Psoas muscle (tissue), 8 donors: ENCODE measurements at places on chromosomes 2 and 18. TPM values are rescaled to one million over a fixed set of nuclear protein-coding genes. Genes with fewer than 3 reads are reported as not detected.

The SERPINB4 gene
- not detected for total RNA-seq

The ZNF516 gene
- 20.3 TPM for total RNA-seq

The CD8B gene
- not detected for total RNA-seq

The SIGLEC15 gene
- not detected for total RNA-seq

DNA sequence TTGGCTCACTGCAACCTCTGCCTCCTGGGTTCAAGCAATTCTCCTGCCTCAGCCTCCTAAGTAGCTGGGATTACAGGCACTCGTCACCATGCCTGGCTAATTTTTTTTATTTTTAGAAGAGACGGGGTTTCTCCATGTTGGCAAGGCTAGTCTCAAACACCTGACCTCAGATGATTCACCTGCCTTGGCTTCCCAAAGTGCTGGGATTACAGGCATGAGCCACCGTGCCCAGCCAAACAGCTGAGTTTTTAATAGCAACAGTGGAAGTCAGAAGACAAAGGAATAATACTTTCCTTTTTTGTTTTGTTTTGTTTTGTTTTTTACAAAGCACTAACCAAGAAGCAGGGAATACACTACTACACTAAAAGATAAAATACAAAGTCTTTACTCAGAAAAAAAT is 16.9 kb downstream of the GPR75 start:
- DNase-seq = no peak
- no peak overlapping the region for H3K4me3 ChIP-seq
- H3K36me3 ChIP-seq = peaks cover 2% of the 10 kb centered on the region
- H3K27ac ChIP-seq = no peak overlapping the region
- H3K4me1 ChIP-seq = peaks cover 8% of the 10 kb centered on the region

- no peaks in the 10 kb centered on the region for H3K36me3 ChIP-seq
- no peak overlapping the region for H3K27ac ChIP-seq
- peaks cover 23% of the 10 kb centered on the region for H3K4me1 ChIP-seq
- DNase-seq = no peak
- H3K4me3 ChIP-seq = no peak overlapping the region
Observed at GRCh38 chr18:48996901-48997463, 46.2 kb upstream of the SMAD7 start.

DNA sequence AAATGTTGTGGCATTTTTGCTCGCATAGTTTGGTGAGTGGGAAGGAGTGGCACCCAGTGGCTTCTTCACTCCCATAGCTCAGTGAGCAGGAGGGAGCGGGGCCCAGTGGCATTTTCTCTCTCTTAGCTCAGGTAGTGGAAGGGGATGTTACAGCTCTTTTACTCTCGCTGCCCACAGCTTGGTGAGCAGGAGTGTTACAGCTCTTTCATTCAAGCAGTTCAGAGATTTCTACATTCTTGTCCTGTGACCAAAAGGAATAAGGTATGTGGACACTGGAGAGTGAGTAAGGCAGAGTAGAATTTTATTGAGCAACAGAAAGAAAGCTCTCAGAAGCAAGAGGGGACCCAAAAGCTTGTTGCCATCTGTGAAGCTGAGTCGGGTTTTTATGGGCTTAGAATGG is 192.4 kb downstream of the SPAG16 start:
- H3K27ac ChIP-seq = no peak overlapping the region
- H3K36me3 ChIP-seq = no peaks in the 10 kb centered on the region
- H3K4me3 ChIP-seq = no peak overlapping the region
- no peak for DNase-seq
- H3K27me3 ChIP-seq = no peaks in the 10 kb centered on the region
- H3K4me1 ChIP-seq = no peaks in the 10 kb centered on the region

GRCh38 chr2:195769975-195770374 is 112.9 kb downstream of the SLC39A10 start:
- H3K36me3 ChIP-seq = no peaks in the 10 kb centered on the region
- no peak overlapping the region for H3K4me3 ChIP-seq
- H3K27ac ChIP-seq = no peak overlapping the region
- H3K4me1 ChIP-seq = no peaks in the 10 kb centered on the region
- no peaks in the 10 kb centered on the region for H3K27me3 ChIP-seq

DNA sequence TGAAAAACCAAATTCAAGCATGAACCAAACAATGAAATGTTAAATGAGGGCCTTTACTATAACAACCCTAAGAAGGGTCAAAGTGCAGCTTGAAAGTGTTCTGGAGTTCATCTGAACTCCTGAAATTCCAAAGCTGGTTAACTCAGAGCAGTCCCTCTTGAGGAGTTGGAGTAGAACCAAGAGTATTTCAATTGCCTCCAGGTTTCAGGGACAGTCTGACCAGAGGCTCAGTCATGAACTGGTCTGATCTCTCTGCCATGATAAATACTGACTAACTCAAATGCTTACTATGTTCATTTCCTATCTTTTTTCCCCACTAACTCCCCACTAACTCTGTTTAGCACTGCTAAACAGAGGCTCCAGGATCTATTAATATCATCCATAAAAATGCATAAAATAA is 2.7 kb downstream of the STARD7 start:
- peak overlapping the region; percentile 96 for H3K4me3 ChIP-seq
- H3K27me3 ChIP-seq = no peaks in the 10 kb centered on the region
- H3K36me3 ChIP-seq = no peaks in the 10 kb centered on the region
- H3K27ac ChIP-seq = peak overlapping the region; percentile 99
- DNase-seq = no peak
- H3K4me1 ChIP-seq = peaks cover 56% of the 10 kb centered on the region

GRCh38 chr2:160343404-160343803 is 143.3 kb upstream of the ITGB6 start:
- H3K36me3 ChIP-seq = no peaks in the 10 kb centered on the region
- no peak overlapping the region for H3K27ac ChIP-seq
- no peak for DNase-seq
- H3K4me1 ChIP-seq = peaks cover 64% of the 10 kb centered on the region
- no peaks in the 10 kb centered on the region for H3K27me3 ChIP-seq
- no peak overlapping the region for H3K4me3 ChIP-seq

- no peaks in the 10 kb centered on the region for H3K36me3 ChIP-seq
- H3K4me3 ChIP-seq = no peak within 1 kb of the TSS
- DNase-seq = peak; percentile 36
Observed at GRCh38 chr2:218418717-218419458, at the start of gene VIL1. Gene VIL1, plus strand, starts transcription at chr2:218419123. Its CDS starts 4,656 bp downstream, at chr2:218423779.
